ENCODE measurements at places on chromosomes 2 and 18.

GRCh38 chr2:214836568-214836967, 27.1 kb upstream of the BARD1 start:
- DNase-seq, result no peak

DNA sequence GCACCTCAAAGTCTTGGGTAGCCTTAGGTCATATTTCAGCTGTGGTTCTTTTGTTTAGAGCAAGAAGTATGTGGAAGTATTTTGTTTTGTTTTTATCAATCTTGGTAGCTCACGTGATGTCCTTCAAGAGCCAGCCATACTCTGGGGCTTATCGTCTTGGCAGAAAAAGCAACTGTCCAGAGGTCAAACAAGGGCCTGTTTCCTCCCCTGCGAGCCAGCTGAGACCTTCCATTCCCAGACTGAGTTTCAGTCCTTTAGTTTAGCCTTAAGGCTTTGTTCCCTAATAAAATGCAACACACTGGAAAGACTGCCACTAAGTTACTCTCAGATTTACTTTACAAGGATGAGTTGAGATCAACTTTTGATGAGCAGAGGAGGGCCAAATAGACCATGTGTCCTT, 63.5 kb downstream of the TXNL1 start:
- DNase-seq, result no peak

DNA sequence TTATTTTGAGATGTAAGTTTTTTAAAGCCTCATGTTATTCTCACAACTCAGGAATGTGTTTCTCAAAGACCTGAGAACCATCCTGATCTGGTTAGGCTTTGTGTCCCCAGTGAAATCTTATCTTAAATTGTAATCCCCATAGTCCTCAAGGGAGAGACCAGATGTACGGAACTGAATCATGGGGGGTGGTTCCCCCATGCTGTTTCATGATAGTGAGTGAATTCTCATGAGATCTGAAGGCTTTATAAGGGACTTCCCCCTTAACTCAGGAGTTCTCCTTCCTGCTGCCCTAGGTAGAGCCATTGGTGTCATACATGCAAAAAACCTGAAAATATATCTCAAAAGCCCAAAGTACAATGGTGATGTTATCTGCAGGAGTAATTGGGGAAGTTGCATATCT, 836.7 kb downstream of the CBLN2 start:
- no peak for DNase-seq

DNA sequence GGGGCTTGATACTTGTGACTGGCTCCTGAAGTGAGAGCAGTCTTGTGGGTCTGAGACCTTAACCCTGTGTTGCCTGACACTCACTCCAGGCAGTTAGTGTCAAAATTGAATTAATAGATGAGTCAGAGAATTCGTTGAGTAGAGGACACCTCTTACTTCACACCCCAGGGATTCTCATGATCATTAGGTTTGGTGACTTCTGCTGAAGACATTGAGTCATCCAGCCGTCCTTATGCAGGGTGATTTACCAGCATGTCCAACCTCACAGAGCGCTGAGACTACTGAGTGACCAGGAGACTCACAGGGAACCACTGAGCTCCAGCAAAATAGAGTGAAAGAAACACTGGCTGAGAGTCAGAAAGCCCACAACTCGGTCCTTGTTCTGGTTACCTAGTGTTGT, 36.0 kb upstream of the EVA1A start:
- no peak for DNase-seq

GRCh38 chr2:163717993-163718680, 17.7 kb downstream of the FIGN start:
- DNase-seq, result no peak

DNA sequence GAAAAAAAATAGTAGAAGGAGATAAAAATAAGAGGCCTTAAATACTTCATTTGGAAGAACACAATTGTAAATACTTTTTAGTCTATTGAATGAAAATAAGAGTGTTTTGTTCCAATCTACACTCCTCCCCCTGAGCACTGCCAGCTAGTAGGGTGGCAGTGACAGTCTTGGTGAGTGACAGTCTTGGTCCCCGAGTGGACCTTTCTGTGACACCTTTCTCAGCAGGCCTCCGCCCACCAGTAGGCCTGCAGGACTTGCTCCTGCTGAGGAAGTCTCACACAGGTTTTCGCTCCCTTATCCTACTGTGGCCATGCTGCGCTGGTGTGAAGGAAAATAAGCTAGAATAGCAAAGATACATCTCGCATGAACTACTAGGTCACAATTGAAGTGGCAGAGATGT, 666.8 kb downstream of the NR4A2 start:
- no peak for DNase-seq

- DNase-seq, result no peak
Observed at GRCh38 chr2:234535464-234535863, 38.6 kb upstream of the ARL4C start.

- no peak for DNase-seq
Observed at GRCh38 chr2:149724091-149724490, 136.5 kb upstream of the MMADHC start.

DNA sequence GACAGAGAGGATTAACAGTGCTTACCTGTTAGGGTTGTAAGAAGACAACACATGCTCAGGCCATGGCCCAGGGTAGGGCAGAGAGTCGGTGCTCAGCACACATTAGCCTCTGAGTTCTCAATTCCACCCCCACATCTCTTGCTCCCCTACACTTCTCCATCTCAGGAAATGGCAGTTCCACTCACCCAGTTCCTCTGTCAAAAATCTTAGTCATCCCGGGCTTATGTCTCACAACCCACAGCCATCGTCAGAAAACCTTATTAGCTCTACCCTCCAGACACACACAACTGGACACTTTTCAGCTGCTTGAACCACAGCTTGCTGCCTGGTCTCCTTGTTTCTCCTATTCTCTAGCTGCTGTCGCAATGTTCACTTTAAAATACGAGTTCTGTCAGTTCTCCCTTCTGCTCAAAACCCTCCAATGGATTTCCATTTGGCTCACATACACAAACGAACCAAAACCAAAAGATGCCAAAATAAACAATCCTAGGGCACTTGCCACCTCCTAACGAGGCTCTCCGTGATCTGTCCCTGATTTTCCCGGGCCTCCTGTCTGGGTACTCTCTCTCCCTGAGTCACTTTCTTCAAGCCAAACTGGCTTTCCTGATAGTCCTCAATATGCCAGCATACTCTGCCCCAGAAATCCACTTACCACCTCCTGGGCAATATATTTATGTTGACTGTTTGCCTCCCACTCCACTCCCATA, 89.7 kb downstream of the KCTD1 start:
- no peak for DNase-seq

GRCh38 chr2:230939691-230940470, 14.8 kb upstream of the GPR55 start:
- DNase-seq, result no peak

DNA sequence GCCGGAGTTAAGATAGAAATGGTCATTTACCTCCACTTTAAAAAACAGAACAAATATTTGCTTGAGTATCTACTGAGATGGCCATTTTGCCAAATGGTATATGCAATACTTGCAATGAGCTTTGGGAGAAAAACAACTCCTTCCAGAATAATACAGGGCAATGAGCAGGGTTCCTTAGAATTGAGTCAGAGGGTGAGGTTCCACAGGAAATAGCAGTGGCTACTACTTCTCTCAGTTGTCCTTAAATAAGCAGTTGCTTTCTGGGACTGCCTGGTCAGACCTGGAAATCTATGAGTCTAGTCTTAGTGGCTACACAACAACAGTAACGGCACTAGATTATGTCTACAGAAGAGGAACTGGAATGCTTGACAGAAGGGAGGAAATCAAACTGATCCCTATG, 80.9 kb upstream of the CCDC85A start:
- no peak for DNase-seq
